GM23248 (cell line): ENCODE measurements at places on chromosomes 3 and 15. TPM values are rescaled to one million over a fixed set of nuclear protein-coding genes. Genes with fewer than 3 reads are reported as not detected.

DNA sequence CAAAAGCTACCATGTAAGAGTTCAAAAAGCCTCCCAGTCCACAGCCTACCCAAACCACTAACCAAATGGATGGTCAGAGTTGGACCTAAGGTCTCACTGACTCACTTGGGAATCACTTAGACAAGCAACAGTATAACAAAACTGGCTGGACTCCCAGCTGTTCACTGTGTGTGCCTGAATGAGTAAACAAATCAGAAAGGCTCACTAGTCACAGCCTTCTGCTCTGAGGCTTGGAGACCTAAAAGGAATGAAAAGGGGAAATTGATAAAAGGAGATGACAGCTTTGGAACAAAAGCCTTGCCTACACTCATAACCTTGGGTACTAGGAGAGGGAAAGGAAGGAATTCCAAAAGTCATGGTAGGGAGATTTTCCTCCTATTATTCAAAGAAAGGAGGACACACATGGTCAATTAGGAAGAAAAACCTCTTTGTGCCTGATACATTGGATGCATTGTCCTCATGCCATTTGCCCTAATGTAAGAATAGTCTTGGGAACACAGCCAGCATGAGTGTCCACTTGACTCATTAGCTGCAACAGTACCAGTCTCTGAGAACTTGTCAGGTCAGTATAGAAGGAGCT lies 92.3 kb downstream of the FRMD5 start:
- H3K27ac ChIP-seq, result peak overlapping the region; percentile 89
- peak overlapping the region; percentile 44; the same call in 1 of the 2 replicates for H3K4me3 ChIP-seq
- H3K27me3 ChIP-seq, result no peaks in the 10 kb centered on the region
- no peaks in the 10 kb centered on the region for H3K36me3 ChIP-seq
- peaks cover 47% of the 10 kb centered on the region for H3K4me1 ChIP-seq
- peak; percentile 99 for DNase-seq

DNA sequence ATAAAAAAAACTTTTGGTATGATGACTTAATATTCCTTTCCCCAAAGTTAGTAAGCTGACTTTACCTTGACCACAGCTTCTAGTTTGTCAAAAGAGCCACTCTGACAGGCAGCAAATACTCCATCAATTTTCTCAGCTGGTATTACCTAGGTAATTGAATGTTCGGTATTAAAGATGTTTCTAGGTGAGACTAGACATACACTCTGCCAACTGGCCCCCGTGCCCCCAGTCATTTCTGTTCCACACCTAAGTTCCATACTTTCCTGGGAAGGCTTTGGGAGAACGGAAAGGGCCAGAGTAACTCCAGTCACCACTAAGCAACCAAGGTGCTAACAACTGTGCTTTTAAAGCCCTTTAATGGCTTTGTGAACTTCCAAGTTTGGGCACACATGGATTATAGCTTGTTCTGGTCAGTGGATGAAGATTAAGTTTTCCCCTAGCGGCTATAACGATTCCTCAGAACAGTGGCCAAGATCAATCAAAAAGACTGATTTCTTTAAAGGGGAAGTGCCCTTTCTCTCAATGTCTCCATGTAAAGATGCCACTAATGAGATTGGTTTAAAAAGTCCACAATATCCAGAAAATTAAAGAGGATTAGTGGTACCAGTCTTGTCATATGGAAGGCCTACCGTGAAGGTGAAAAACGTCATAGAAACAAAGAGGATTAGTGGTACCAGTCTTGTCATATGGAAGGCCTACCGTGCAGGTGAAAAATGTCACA lies 7.0 kb downstream of the EIF4A2 start:
- H3K27me3 ChIP-seq, result no peaks in the 10 kb centered on the region
- peaks cover 33% of the 10 kb centered on the region for H3K4me1 ChIP-seq
- no peak overlapping the region for H3K4me3 ChIP-seq
- peak overlapping the region; percentile 27 for H3K27ac ChIP-seq
- peaks cover 51% of the 10 kb centered on the region for H3K36me3 ChIP-seq

DNA sequence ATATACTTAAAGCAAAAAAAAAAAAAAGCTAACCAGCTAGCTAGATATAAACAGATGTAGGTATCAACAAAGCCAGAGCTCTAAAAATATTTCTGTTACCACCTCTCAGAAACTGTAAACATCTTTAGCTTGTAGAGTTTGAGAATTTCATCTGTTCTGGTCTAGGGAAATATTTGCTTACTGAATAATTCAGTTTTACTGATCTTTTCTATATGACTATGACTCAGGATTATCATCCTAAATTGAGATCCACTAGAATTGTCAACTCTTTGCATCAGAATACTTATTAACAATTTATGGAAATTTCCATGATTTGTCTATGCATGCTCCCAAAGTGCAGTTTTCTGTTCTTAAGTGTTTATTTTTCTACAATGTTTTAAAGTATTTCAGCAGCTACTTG lies 517.3 kb downstream of the DIPK2A start:
- no peaks in the 10 kb centered on the region for H3K36me3 ChIP-seq
- no peaks in the 10 kb centered on the region for H3K4me1 ChIP-seq
- no peak overlapping the region for H3K4me3 ChIP-seq
- DNase-seq, result no peak

DNA sequence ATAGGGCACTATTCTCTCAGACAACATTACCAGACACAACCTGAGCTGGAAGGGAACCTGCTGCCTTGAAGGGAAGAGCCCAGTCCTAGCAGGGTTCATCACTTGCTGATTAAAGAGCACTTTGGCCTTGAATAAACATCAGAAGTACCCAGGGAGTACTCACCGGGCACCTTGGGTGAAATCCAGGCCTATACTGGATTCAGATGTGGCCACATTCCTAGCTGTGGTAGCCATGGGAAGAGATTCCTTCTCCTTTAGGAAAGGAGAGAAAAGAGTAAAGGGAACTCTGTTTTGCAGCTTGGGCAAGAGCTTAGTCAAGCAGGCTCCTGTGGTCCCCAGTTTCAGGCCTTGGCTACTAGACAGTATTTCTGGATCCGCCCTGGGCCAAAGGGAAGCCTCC lies 195.0 kb downstream of the SPATA16 start:
- H3K27me3 ChIP-seq, result no peaks in the 10 kb centered on the region
- no peak overlapping the region for H3K4me3 ChIP-seq
- no peaks in the 10 kb centered on the region for H3K4me1 ChIP-seq
- no peaks in the 10 kb centered on the region for H3K36me3 ChIP-seq

GRCh38 chr3:122406198-122406597 lies 9.7 kb downstream of the WDR5B start:
- peaks cover 32% of the 10 kb centered on the region for H3K36me3 ChIP-seq
- no peaks in the 10 kb centered on the region for H3K27me3 ChIP-seq
- no peak overlapping the region for H3K27ac ChIP-seq
- H3K4me3 ChIP-seq, result no peak overlapping the region
- H3K4me1 ChIP-seq, result no peaks in the 10 kb centered on the region

GRCh38 chr15:56824175-56824574 lies 90.9 kb upstream of the ZNF280D start:
- H3K4me1 ChIP-seq, result no peaks in the 10 kb centered on the region
- H3K27ac ChIP-seq, result no peak overlapping the region
- no peaks in the 10 kb centered on the region for H3K27me3 ChIP-seq
- no peak for DNase-seq

- H3K36me3 ChIP-seq, result no peaks in the 10 kb centered on the region
- H3K4me3 ChIP-seq, result no peak overlapping the region
- no peak for DNase-seq
- no peaks in the 10 kb centered on the region for H3K27me3 ChIP-seq
- H3K4me1 ChIP-seq, result no peaks in the 10 kb centered on the region
Measured at GRCh38 chr3:134621854-134622253, 29.0 kb downstream of the KY start.

GRCh38 chr3:128163432-128163831 lies 10.2 kb downstream of the EEFSEC start:
- DNase-seq, result no peak
- H3K27me3 ChIP-seq, result no peaks in the 10 kb centered on the region
- H3K4me1 ChIP-seq, result no peaks in the 10 kb centered on the region
- no peak overlapping the region for H3K4me3 ChIP-seq
- H3K27ac ChIP-seq, result no peak overlapping the region

DNA sequence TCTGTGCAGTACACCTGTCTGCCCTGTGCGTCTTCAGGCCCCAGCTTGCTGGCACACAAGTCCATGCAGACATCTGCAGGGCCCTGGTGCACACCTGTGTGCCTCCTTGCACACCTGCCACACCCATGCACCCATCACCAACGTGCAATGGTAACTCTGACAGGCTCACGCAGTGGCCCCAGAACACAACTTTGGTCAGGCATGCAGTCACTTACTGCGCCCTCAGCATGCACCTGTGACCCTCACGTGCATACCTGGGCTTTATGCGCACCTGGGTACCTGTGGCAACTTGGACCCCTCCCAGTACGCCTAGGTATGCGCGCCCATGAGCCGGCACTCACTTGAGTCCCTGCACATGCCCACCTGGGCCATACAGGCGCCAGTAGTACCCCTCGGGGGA lies 1.7 kb downstream of the PLXND1 start:
- H3K4me1 ChIP-seq, result peaks cover 35% of the 10 kb centered on the region
- H3K27ac ChIP-seq, result no peak overlapping the region
- no peak for DNase-seq
- peak overlapping the region; percentile 72 for H3K4me3 ChIP-seq

GRCh38 chr3:27354161-27354560 lies 15.0 kb downstream of the NEK10 start:
- H3K27ac ChIP-seq, result no peak overlapping the region
- no peaks in the 10 kb centered on the region; the same call in 1 of the 2 replicates for H3K36me3 ChIP-seq
- DNase-seq, result no peak
- H3K27me3 ChIP-seq, result no peaks in the 10 kb centered on the region
- H3K4me1 ChIP-seq, result peaks cover 21% of the 10 kb centered on the region

DNA sequence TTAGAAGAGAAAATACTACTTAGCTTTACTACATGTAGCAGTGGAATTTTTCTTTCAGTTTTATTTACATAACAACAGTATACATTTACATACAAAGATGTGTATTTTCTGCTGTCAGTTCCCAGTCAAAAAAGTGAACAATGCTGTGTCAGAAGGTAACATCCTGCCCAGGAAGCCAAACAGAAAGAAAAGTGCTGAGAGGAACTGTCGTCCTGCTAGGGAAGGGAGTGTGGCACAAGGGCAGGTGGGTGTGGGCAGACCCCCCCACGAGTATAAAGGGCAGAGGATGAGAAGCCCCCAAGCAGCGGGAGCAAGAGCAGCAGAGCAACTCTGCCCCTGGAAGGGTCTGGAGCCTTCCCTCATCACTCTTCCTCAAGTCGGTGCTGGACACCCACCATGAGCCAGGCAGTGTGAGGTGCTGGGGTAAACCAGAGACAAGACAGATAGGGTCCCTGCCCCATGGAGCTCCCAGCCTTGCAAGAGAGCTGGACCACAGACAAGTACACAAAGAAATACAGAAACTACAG lies 39.7 kb downstream of the TBC1D2B start:
- H3K36me3 ChIP-seq, result peaks cover 10% of the 10 kb centered on the region; the same call in 1 of the 2 replicates
- H3K4me1 ChIP-seq, result no peaks in the 10 kb centered on the region
- H3K4me3 ChIP-seq, result no peak overlapping the region
- no peaks in the 10 kb centered on the region for H3K27me3 ChIP-seq
- no peak overlapping the region for H3K27ac ChIP-seq
- no peak for DNase-seq

GRCh38 chr15:95837341-95838004 lies 493.0 kb upstream of the NR2F2 start:
- H3K36me3 ChIP-seq, result no peaks in the 10 kb centered on the region
- DNase-seq, result no peak
- H3K27ac ChIP-seq, result no peak overlapping the region
- no peaks in the 10 kb centered on the region for H3K27me3 ChIP-seq

GRCh38 chr3:195154793-195155535 lies 116.0 kb downstream of the XXYLT1 start:
- peak overlapping the region; percentile 5; the same call in 1 of the 2 replicates for H3K4me3 ChIP-seq
- H3K27ac ChIP-seq, result peak overlapping the region; percentile 54
- H3K27me3 ChIP-seq, result no peaks in the 10 kb centered on the region
- peak; percentile 85 for DNase-seq

DNA sequence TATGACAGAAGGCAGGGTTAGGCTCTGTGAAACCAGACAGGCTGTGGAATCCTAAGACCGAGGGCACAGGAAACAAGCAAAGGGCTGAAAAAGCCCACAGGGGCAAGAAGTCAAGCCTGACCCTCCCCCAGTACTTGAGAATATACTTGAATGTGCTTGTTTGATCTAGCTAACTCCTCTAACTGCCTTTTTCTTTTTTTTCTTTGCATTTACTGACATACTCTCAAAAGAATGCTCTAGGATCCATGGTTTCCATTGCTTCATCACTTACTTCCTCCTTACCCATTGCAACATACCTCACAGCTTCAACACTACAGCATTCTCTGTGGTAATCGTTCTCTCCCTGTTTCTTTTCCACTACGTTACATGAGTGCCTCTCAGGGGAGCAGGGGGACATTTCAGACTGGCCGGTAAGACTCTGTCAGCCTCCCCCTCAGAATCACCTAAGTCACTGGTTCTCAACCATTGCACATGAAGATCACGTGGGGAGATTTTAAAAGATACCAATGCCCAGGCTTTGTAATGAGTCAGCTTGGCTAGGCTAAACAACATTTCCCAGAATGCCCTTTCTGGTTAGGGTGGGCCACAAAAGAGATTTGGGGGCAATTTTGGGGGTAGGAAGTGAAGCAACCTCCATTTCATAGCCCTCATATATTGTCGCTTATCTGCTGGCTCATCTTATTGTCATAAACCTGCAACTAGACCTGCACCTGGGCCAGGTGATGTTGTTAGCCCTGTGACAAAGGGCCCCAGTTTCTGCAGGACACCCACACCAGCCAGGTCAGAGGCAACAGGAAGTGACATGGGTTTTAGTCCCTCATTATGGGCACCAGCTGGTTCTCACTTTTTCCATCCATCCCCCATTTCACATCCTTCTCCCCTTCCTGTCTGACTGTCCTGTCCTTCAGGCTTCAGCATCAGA lies 24.6 kb upstream of the RSL24D1 start:
- peaks cover 19% of the 10 kb centered on the region for H3K4me1 ChIP-seq
- H3K27ac ChIP-seq, result peak overlapping the region; percentile 94
- peak; percentile 95 for DNase-seq
- H3K27me3 ChIP-seq, result no peaks in the 10 kb centered on the region
- peak overlapping the region; percentile 48 for H3K4me3 ChIP-seq
- H3K36me3 ChIP-seq, result 0 out of 2 replicates have a peak, but pooled peaks cover 5% of the 10 kb centered on the region

GRCh38 chr15:63992300-63992699 lies 54.0 kb downstream of the DAPK2 start:
- DNase-seq, result no peak
- H3K27me3 ChIP-seq, result no peaks in the 10 kb centered on the region
- no peak overlapping the region for H3K27ac ChIP-seq
- no peaks in the 10 kb centered on the region for H3K36me3 ChIP-seq

- peaks cover 7% of the 10 kb centered on the region; the same call in 1 of the 2 replicates for H3K36me3 ChIP-seq
- H3K27me3 ChIP-seq, result no peaks in the 10 kb centered on the region
- H3K4me3 ChIP-seq, result no peak overlapping the region
- DNase-seq, result peak; percentile 85
Measured at GRCh38 chr3:149646181-149646766, 11.6 kb downstream of the WWTR1 start.

The MAP6D1 gene
- polyA plus RNA-seq, result 2.8 and 3.2 TPM in 2 replicates

The TEX55 gene
- polyA plus RNA-seq, result not detected in 2 replicates

The TNIK gene
- 0.80 and 1.4 TPM in 2 replicates for polyA plus RNA-seq

The LRRC31 gene
- polyA plus RNA-seq, result not detected in 2 replicates

The CCDC9B gene
- 28.8 and 33.1 TPM in 2 replicates for polyA plus RNA-seq

The PLSCR2 gene
- not detected in 2 replicates for polyA plus RNA-seq

The PGBD4 gene
- polyA plus RNA-seq, result 0.75 and 0.99 TPM in 2 replicates

The PPP2R3A gene
- polyA plus RNA-seq, result 13.1 and 14.2 TPM in 2 replicates

The COPS2 gene
- polyA plus RNA-seq, result 60.1 and 61.9 TPM in 2 replicates

The CYFIP1 gene
- 80.5 and 83.3 TPM in 2 replicates for polyA plus RNA-seq
